Right renal pelvis (tissue), 4 donors: ENCODE measurements at places on chromosomes 2 and 18.

DNA sequence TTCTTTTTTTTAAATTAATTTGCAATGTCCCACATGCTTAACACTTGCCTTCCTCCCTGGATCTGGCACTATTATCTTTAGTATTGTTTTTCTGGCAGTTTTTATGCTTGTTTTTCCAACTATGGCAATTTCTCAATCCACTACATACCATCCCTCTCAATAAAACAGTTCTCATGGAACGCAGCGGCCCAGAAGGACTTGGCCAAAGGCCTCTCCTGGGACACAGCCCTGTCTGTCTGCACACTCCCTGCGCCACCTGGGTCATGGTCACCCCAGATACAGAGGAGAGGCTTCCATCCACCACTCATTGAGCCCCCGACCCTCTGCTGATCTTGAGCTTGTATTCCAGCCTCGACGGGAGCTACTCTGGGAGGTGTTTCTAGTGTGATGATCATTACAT is 91.2 kb downstream of the TWIST2 start:
- DNase-seq, result no peak

DNA sequence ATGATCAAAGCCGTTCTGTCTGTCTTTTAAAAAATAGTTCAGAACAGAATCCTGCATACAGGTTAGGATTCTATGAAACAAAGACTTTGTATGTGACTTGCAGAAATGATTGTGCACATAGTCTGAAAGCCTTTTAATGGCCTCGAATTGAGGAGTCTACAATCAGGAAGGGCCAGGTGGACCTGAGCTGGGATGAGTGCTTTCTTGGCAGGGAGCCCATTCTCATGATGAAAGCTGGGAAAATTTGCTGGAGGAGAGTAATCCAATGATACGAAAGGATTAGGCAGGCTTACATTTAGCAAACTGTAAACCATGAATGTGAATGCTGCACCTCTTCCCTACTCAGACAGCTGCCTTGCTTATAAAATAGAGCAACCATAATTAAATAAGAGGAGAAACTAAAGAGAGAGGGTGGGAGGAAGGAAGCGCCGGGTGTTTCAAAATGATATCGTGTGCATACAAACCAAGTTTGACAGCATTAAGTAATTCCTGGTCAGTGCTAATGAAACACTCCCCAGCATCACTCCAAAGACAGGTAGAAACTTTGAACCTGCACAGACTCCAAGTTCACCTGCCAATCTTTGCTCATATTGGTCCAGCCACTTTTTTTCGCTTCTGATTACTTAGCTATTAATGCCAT is 23.7 kb upstream of the CXCR4 start:
- no peak for DNase-seq

DNA sequence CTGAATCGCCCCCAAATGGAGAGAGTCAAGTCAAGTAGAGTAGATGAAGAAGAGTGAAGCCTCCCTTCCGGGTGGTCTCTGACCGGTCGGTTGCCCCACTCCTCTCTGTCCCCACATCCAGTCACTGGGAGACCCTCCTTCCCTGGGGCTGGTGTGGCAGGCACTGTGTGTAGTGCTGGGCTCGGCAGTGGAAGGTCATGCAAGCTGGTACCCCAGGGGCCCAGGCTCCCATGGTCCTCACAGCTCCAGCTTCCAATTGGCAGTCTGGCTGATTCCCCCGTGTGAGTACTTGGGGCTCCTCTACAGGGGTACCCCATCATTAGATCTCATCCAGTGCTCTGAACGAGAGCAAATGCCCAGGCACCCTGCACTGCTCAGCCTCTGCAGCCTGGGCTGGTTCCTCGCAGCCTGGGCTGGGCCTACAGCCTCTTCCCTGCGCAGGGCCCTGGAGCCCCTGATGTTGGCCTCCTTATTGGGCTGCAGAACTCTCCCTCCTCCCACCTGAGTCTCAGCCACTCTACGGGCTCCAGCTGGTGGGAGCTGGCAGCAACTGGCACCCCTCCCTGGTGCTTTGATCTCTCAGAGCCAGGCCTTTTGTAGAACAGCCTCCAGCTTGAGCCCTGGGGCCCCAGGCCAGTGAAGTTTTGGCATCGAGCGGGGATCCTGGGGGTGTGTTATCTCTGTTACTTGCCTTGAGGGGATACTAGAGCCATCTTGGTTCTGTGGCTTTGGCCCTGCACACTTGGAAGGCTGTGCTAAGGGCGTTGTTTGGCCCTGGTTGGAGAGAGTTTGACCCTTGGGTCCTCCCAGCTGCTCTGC is 187.8 kb upstream of the HDAC4 start:
- no peak for DNase-seq

DNA sequence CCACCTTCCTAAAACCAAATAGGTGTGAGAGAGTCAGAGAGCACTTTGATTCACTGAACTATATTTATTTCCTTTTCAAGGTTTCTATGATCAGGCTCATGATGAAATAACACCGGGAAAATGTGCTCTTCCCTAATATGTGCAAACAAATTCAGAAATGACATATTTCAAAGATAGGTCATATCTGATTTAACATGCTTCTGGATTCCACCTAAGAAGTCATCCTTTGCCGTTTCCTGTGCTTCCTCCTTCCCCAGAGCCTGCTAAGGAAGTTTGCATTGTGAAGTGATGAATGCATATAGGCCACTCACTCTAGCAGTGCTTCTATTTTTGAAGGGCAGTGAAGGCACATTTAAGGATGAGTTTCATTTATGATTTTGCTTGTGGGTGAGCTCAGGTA is 327.6 kb downstream of the TDRD15 start:
- DNase-seq, result no peak

GRCh38 chr2:101717071-101717845 is 19.8 kb downstream of the MAP4K4 start:
- no peak for DNase-seq

DNA sequence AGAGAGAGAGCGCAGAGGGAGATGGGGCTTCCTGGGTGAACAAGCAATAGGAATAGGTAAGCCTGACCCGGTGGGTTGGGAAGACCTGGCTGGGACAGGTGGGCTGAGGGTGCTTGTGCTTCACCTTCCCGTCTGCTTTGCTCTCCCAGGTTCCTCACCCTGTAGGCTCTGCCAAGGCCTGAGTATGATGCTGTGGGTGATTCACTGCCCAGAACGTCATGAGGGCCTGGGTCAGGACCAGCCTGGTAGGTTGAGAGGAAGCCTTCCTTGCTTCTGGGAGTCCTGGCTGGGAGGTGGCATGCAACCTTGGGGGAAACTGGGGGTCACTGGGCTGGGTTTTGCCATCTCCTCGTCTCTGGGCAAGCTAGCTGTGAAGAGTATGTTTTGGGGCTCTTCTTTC is 220.2 kb upstream of the APCDD1 start:
- DNase-seq, result no peak

DNA sequence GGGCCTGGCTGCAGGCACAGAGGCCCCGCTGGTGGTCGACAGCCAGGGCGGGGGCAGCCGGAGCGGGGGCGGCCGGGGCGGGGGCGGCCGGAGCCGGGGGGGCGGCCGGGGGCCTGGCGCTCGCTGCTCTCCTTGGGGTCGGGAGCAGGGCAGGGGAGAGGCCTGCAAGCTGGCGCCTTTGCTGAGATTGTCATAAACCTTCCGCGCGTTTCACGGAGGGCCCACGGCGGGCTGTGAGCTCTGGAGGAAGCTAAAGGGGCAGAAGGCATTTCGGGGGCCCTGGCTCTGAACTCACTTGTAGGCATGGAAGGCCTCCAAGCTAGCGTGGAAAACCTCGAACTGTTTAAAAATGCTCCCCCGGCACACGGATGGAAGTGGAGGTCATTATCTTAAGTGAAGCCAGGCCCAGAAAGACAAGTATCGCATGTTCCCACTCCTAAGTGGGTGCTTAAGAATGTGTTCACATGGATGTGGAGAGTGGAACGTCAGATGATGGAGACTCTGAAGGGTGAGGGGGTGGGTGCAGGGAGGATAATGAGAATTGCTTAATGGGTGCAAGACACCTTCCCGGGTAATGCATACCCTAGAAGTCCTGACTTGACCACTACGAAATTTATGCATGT is 629 bp downstream of the PRELID3A start:
- no peak for DNase-seq

DNA sequence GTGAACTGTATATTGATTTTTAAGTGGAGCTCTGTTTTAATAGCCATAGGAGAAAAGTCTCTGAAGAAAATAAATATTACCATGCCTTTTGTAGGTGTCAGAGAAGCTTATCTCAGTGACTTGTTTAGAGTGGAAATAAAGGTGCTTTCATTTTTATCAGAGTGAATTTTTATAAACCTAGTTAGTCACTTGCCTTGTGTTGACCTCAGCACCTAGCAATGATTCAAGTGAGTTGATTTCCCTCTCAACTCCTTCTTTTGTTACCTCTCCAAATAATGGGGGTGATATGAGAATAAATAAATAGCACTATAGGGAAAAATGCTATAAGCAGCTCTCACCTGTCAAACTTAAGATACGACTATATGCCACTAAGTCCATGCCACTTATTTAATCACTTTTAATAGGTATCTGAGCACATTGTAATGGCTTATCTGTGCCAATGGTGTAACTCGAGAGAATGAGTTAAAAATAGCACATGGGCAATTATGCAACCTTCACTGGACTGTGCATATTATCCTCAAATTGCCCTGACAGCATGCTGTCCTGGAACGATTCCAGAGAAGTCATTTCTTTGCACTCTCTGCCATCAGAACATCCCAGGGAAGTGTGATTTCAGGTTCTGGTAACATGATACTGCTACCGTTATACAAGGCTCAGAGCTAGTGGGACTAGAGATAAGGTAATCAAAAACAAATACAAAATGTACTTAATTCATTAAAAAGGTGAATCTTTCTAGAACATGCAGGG is 290.8 kb downstream of the CCDC85A start:
- no peak for DNase-seq

GRCh38 chr2:29527947-29528346 is 393.4 kb downstream of the ALK start:
- DNase-seq, result no peak

GRCh38 chr2:232230560-232230959 is 148.0 kb upstream of the ALPP start:
- DNase-seq, result no peak
